ENCODE measurements at places on chromosomes 7 and 10.

DNA sequence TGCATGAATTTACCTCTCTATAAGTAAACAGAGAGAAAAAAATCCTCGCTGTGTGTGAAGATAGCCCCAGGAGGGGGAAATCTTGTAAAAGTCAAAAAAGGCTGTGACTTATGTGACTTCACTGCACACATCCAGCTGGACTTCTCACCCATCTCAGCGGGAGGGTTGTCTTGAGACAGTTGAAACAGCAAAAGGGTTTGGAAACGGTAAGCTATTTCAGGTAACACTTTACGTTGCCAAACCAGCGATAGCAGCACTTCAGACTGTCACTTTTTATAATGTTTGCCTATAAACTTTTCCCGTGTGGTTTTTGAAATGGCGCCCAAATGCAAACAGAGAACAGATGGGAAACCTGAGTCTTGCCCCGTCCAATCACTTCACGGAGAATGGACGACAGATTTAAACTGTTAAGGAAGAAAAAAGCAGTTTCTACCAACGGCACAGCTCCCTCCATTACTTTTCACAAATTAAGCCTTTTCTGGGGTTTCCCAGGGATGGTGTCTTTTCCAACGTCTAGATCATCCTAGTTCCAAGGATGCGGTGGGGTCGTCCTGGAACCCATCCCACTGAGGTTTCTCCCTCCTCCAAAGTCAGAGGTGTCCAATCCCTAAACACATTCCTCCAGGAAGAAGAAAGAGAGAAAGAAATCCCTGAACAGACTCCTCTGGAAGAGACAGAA, 25.2 kb downstream of the FGFR2 start:
- DNase-seq = no peak

DNA sequence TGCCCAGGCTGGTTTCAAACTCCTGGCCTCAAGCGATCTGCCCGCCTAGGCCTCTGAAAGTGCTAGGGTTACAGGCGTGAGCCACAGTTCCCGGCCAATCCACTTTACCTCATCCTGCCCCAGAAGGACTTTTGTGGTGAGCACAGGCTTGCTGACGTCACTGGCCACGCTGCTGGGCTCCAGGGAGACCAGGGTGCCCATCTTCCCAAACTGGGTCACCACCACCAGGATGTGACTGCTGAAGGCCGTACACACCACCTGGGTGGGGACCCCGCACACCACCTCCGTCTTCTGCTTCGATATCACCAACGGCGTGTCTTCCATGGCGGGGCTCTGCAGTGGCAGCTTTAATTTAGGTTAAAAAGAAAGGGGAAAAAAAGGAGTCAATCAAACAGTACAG, 816 bp downstream of the PSMG3 start:
- DNase-seq = no peak

GRCh38 chr7:100221767-100222444, 2.2 kb downstream of the PVRIG start:
- DNase-seq = no peak

- no peak for DNase-seq
Measured at GRCh38 chr7:130987092-130987491, 253.1 kb upstream of the KLF14 start.

GRCh38 chr10:62638062-62638477, 166.4 kb upstream of the ADO start:
- DNase-seq = no peak

All from NCI-H146 (cell line).